ENCODE measurements at places on chromosomes 1 and 21.

- no peak for DNase-seq
Measured at GRCh38 chr1:218380125-218380977, 35.2 kb downstream of the TGFB2 start.

DNA sequence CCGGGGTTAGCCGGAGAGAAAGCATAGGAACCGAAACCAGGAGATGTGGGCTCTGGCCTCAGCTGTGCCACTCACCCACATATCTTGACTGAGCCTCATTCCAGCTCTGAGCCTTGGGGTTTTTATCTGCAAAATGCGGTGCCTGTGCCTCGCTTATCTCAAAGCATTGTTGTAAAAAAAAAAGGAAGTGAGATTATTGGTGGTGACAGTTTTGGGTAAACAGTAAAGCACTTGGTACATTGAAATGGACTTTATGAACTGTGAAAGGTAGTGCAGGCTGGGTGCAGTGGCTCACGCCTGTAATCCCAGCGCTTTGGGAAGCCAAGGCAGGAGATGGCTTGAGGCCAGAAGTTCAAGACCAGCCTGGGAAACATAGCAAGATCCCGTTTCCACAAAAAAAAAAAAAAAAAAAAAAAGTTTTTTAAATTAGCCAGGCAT is 3.8 kb downstream of the PTAFR start:
- no peak for DNase-seq

DNA sequence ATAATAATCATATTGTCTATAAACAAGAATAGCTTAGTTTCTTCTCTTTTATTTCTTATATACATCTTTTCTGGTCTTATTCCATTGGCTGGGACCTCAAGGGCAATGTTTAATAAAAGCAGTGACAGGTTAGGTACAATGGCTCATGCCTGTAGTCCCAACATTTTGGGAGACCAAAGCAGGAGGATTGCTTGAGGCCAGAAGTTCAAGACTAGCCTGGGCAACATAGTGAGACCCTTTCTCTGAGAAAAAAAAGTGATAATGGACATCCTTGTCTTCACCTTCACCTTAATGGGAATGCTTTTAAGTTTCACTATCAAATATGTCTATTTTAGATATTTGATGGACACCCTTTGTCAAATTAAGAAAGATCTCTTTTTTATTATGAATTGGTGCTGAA is 8.1 kb downstream of the B3GALT5 start:
- DNase-seq = no peak

- no peak for DNase-seq
Measured at GRCh38 chr1:51740652-51741051, 123.8 kb downstream of the OSBPL9 start.

DNA sequence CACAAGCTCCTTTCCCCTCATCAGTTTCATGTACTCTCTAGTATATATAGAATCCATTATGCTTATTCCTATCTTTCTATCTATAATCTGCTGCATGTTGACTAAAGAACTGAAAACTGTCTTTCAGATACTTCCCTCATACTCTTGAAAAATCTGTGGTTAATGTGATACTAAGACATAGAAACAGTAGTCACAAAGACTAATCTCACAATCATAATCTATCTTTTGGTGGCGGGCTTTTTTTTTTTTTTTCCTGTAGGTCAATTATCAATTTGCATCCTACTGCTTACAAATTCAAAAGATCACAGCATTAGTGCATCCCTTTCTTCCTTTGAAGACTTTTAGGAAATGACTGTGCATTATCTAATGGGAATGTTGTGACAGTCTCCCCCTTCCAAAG is 4.7 kb downstream of the UBR4 start:
- no peak for DNase-seq

DNA sequence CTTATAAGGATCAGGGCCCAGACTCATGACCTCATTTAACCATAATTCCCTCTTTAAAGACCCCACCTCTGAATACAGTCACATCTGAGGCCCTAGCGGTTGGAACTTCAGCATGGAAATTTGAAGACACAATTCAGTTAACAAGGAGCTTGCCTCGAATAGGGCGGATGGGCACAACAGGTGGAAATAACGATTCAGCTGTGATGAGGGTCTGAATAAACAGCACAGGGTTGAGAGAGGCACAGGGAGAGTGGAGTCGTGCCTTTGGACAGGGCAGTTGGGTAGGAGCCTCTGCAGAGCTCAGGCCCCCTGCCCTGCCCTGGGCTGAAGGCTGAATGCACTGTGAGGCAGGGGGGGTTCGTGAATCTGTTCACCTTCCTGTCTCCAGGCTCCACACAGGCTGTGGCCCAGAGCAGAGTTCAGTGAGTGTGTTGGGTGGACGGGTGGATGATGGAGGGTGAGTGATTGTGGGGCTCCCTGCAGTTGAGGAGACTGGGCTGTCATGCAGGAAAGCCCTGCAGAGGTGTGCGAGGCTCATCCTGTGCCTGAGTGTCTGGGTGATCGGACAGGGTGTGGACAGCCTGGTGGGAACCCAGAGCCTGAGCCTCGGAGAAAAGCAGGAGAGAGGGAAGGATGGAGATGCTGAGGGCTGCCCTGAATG is 243.1 kb downstream of the FOXD2 start:
- no peak for DNase-seq

All from stimulated activated CD8-positive, alpha-beta memory T cell treated with anti-CD3 and anti-CD28 coated beads, Interleukin-4, amount 100 ng/mL, for 1 hour (primary cell).